ENCODE measurements at places on chromosomes 7 and 10.

- no peak for DNase-seq
These were observed 96.4 kb upstream of the AOAH start for GRCh38 chr7:36820527-36821170.

- DNase-seq = no peak
These were observed 69.3 kb upstream of the PRR15 start for GRCh38 chr7:29494350-29494749.

DNA sequence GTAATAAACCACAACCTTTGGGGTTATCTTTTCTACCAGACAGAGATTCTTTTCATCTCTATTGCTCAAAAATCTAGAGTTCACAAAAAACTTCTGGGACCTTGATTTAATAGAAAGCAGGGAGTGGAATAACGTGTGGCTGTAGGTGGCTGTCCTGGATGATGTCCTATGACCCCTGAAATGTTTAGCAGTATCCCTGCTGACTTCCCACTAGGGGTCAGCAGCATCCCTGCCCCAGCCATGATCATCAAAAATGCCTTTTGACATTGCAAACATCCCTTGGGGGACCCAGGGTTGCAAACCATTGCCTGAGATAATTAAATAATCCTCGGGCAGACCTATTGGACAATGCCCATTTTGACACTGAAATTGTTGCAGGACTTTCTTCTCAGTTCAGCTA, 177.1 kb downstream of the USP6NL start:
- DNase-seq = no peak

GRCh38 chr10:32412499-32412853, 33.5 kb upstream of the CCDC7 start:
- DNase-seq = no peak

DNA sequence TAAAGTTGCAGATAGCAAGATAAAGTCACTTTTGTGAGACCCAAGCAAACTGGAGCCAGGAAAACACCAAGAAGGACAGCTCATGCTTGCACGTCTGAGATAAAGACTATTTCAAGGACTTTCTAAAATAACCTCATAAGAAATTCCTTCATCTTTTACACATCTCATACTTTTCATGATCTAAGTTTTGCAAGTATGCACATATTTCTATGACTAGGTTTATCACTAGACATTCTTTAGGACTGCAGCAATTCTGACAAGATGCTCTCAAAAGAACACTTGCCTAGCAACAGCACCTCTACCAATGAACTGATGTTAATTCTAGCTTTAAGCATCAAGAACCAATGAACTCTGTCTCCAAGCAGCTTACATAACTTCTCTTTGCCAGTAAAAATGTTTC, 457.6 kb downstream of the SEMA3D start:
- DNase-seq = no peak

GRCh38 chr7:85030893-85031292, 156.0 kb downstream of the SEMA3D start:
- no peak for DNase-seq

GRCh38 chr10:63886281-63887022, 365.3 kb downstream of the REEP3 start:
- DNase-seq = no peak

DNA sequence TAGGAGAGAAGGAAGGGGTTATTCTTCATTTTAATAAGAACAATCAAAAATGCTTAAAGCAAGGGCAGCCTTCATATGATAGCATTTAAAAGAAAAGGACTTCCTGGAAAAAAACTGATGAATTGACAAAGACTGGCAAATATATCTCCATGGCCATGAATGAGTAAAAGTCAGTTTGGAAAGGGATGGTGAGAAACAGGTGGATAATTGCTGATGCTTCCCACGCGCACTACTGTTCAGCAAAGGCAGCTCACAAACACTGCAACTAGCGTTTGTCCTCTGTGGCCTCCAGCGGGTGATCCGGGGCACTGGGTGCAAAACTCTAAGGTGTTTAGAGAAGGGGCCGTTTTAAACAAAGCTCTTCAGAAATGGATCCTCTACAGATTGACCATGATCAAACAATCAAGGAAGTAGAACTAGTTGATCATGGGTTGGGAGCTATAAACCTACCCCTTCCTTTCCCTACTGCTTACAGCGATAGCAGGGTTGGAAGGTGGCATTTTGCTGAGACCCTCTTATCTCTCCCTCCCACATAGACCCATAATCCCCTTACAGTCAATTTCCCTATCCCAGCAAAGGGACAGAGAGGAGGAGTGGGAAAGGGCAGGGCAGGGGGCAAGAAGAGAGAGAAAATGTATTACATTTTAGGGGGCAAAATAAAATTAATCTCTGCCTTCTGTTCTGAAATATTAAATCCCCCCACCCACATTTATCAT, 53.8 kb downstream of the SMURF1 start:
- DNase-seq = no peak

GRCh38 chr7:27737178-27737577, 2.8 kb upstream of the TAX1BP1 start:
- no peak for DNase-seq

- DNase-seq = no peak
These were observed 127.4 kb downstream of the ARL4A start for GRCh38 chr7:12814828-12815227.

- DNase-seq = no peak
These were observed 42.4 kb downstream of the PROSER2 start for GRCh38 chr10:11865561-11865960.
